ENCODE measurements at places on chromosomes 1 and 21.

GRCh38 chr1:150321826-150322166, 463 bp downstream of the PRPF3 start:
- DNase-seq: no peak

DNA sequence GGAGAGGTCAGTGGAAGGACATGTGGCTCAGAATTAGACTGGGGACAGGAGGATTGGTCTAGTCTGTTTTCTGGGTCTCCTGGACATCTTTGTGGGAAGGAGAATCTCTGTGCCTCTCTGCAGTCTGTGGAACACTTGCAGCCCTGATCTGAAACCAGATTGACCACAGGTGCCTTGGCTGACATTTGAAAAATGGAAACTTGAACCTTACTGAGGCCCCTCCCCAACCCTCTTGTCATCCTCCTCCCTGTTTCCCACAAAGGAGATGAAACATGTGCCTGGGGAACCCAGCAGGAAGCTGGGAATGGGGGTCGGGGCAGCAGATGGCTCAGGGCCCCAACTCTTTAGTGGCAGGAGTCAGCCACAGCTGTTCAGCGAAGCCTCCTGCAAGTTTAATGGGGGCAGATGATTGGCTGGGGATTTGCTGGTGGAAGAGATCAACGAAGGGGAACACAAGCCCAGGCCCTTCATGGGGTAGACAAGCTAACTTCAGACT, 18.1 kb downstream of the VASH2 start:
- DNase-seq: no peak

- no peak for DNase-seq
These were observed 141.8 kb downstream of the SYT2 start for GRCh38 chr1:202568410-202568809.

GRCh38 chr1:53739109-53739681, at the start of gene GLIS1:
GLIS1 (minus strand) TSS chr1:53739164; CDS start chr1:53738064, 1,100 bp downstream.
- peak; percentile 99 for DNase-seq

DNA sequence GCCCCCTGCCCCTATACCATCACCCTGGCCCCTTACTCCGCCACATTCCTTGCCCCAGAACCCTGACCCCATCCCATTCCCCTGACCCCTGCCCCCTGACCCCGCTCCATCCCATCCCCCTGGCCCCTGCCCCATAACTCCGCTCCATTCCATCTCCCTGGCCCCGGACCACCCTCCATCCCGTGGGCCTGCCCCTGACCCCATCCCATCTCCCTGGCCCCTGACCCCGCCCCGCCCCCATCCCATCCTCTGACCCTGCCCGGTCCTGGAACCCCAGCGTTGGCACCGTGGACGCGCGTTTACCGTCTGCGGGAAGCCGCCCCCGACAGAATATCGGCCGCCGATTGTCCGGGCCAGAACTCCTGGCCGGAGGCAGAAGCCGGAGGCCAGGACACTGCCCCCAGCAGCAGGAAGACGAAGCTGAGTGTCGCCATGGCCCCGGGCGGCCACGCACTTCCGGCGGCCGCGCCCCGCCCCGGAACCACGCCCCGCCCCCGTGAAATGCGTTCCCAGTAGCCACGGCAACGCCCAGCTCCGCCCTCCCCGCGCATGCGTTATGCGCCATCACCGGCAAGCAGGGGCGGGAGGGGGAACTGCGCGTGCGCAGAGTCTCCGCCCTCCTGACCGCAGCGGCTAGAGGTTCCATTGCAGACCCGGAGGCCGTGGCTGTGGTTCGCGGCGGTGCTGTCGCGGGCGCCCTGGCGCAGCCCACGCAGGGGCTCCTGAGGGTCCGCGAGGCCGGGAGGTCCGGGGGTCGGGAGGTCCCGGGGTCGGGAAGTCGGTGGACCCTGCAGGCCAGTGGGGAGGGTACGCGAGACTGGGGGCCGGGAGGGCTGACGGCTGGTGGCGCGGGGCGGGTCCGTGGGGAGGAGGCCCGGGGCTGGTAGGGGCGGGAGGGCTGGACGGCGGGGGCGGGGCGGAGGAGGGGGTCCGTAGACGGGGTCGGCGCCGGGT, at the start of gene POFUT2:
POFUT2 (minus strand) TSS at position 458 of the 954 bp plus-strand sequence; CDS start at position 434, 24 bp downstream.
- DNase-seq: peak; percentile 99

GRCh38 chr21:35927262-35927661, 133.1 kb downstream of the SETD4 start:
- no peak for DNase-seq

DNA sequence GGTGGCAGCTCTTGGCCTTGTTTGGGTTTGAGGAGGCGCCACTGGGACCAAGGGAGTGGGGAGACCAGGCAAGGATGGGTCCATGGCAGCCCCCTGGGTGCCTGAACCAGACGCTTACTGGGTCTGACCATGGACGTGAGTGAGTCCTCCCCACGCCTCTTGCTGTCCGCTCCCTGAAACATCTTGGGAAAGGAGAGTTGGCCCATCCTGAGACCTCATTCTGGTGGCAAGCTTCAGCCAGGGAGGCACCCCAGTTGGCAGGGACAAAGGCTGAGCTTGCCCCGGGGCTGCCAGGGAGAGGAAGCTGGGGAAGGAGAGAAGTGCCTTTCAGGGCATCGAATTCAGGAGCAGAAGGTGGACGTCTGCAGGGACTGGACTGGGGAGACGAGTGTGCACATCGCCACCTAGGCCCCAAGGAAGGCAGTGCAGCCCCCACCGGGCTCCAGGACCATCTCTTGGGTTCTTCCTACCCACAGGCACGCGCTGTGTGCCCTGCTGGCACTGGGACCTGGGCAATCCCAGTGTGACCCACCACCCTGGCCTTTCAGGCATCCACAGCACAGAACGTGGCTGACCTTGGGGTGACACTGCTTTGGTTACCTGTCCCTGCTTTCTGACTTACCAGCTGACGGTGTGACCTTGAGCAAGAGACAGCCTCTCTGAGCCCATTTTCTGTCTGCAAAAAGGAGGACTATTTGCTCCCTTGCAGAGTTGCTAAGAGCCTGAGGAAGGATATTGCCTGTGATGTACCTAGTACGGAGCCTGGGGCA, 132.9 kb upstream of the WNT4 start:
- peak; percentile 72 for DNase-seq

- no peak for DNase-seq
These were observed 109.4 kb upstream of the DUSP10 start for GRCh38 chr1:221851336-221851735.

GRCh38 chr1:179366093-179366800, 476 bp downstream of the AXDND1 start:
- DNase-seq: no peak

DNA sequence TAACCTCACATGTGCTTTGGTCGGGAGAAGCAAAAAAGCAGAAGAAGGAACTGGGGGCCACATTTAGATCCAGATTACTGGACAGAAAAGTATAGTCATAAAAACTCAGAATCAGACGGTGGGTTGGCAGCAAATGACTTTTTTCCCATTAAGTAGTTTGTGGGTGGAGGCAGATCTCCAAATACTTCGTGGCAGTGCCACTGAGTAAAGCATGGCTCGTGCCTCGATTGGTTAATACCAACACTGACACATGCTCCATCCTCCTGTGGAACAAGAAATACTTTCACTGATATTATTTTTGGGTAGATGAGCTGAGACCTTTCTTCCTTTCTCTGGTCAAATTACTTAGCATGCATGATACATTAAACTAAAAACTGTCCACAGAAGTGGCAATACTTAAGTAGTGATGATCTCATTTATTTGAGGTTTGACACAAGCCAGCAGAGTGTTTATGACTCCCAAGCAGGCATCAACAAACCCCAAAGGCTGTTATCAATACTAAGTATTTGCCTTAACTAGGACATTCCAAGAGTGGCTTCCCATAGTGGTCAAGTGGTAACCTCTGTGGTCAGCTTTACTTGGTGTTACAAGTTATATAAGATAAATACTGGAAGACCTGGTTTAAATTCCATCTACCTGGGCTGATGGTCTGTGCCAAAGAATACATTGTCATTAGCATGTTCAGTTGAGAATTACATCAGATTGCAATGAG, 500.0 kb upstream of the RUNX1 start:
- DNase-seq: no peak

DNA sequence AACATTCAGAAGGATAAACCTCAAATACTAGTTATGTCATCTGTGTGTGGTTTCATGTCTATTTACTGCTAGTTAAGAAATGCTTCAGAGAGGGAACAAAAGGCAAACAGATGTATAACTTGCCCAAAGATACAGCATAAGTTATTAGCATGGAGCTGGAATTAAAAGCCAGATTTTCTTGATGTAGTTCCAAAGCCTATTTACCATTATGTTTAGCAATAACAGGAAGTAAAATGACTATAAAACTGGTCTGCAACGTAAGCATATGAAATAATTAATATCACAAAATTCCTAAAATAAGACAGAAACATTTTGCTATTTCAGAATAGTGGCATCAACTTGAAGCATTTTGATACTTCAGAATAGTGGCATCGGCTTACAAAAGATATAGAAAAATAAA, 1232.8 kb downstream of the NCAM2 start:
- no peak for DNase-seq

- no peak for DNase-seq
These were observed 21.2 kb upstream of the JUN start for GRCh38 chr1:58804853-58805565.

GRCh38 chr1:207691841-207692240, 46.9 kb downstream of the CR1L start:
- DNase-seq: no peak

- DNase-seq: no peak
These were observed 401 bp downstream of the TP73 start for GRCh38 chr1:3652548-3653285.

GRCh38 chr1:101203820-101204540, 32.8 kb upstream of the S1PR1 start:
- no peak for DNase-seq

DNA sequence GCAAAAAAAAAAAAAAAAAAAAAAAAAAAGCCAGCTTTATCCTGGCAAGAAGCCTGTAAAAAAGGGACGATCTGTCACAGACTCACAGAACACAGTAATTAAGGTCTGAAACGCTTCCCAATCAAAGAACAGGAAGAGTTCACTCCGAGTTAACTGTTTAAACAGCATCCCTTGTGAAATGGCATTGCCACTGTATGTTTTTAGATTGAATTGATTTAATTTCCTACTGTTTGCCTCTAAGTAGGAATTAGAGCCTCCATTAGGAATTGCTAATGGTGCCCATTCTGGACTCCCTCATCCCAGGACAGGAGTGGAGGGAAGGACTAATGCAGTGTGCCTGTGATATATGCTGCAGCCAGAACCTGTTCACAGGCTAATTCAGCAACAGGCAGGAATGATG, 370.8 kb downstream of the RWDD3 start:
- no peak for DNase-seq

DNA sequence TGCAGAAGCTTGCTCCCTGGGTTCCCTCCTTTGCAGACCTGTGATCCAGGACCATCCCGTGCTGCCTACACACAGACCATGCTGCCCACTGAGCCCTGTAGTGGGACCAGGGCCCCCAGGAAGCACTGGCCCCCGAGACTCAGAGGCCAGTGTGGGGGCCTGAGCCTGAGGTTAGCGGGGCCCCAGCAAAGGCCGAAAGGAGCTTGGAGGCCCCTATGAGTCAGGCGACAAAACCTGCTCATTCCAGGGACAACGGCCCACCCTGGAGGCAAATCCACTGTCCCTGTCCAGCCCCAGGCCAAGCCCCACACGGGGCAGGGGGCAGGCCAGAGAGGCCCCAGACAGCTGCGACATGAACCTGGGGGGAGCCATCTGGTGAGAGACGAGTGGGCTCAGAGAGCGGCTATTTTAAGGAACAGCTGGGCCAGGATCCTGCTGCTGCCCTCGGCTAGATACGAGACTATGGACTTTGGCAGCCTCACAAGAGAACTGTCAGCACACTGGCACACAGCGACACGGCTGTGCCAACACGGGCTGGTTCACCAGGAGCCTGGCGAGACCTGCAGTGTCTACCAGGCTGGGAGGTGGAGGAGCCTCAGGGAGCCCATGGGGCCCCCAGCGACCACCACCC, 74.7 kb downstream of the ARHGEF16 start:
- no peak for DNase-seq

GRCh38 chr1:11320153-11320936, 47.3 kb downstream of the UBIAD1 start:
- DNase-seq: peak; percentile 64

GRCh38 chr1:238409191-238409850, 518.6 kb upstream of the ZP4 start:
- DNase-seq: no peak

Measured in GM12891 (cell line).